ENCODE measurements at places on chromosomes 5 and 9.

GRCh38 chr9:98428454-98428853 is 173.0 kb upstream of the TBC1D2 start:
- no peak for DNase-seq

- no peak for DNase-seq
These were observed 4.5 kb downstream of the CEMIP2 start for GRCh38 chr9:71763832-71764231.

DNA sequence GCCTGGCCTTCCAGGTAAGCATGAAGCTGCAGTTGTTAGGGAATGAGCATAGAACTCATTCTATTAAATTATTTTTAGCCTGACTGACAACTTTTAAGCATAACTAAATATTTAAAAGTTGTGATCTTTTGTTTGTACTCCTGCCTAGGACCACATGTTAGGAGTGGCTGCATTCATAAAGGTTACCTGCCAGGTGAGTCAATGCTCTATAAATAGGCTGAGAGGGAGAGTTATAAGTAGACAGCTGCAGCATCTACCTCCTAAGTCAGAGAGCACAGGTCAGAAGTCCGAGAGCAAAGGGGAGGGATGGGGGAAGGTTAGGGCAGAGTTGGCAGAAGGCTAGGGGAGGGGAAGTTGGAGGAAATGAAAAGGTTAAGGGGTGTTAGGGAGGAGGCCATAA is 292.4 kb upstream of the TLE4 start:
- DNase-seq, result no peak

- DNase-seq, result no peak
These were observed 30.8 kb downstream of the ANKRD33B start for GRCh38 chr5:10594591-10595210.

DNA sequence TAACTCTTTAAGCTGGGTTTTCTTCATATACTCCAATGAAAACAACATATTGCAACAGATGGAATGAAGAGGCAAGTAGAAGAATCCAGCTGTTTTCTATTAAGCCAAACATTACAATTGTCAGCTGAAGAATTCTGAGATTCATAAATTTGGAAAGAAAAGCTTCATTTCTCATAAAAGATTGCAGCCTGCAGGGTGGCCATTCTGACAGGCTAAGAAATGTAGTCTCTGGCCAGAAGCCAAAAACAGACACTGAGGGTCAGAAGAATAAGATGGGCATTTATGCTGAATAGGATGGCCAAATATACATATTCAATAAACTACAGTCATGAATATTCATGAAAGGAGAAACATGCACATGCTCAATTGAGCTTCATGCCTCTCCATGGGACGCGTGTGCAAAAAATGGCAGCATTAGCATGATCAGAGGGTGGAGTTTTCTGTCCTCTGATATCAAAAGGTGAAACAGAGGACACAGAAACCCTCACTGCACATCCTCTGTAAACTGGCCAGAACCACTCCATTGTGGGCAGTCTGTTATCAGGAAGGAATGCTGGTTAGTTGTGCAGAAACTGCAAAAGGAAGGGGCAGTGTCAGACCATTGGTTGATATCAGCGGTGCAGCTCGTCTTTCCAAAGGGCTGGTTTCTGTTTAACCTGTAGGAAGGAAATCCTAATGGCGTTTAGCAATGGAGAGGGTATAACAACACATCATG is 50.2 kb downstream of the FXN start:
- no peak for DNase-seq

DNA sequence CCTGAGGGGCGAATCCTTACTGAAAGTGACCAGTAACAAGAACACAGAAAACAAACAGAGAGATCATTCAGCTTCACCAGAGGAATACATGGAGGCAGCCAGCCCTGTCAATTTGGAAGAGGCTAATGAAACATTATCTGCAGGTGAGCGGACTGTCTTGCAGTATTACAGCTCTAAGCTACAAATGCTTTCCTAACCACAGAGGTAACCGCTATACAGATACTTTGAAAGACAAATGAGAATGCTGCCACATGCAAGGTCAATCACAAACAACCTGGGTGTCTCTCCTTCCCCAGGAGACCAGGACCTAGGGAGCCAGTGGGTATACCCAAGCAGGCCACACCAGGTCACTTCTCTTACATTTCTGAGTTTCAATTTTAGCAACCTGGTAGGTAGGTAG is 30.2 kb downstream of the EFNA5 start:
- DNase-seq, result no peak

- DNase-seq, result no peak
These were observed 162.1 kb downstream of the SMC2 start for GRCh38 chr9:104256031-104256695.

- no peak for DNase-seq
These were observed 38.7 kb upstream of the HSD17B3 start for GRCh38 chr9:96340707-96341106.

DNA sequence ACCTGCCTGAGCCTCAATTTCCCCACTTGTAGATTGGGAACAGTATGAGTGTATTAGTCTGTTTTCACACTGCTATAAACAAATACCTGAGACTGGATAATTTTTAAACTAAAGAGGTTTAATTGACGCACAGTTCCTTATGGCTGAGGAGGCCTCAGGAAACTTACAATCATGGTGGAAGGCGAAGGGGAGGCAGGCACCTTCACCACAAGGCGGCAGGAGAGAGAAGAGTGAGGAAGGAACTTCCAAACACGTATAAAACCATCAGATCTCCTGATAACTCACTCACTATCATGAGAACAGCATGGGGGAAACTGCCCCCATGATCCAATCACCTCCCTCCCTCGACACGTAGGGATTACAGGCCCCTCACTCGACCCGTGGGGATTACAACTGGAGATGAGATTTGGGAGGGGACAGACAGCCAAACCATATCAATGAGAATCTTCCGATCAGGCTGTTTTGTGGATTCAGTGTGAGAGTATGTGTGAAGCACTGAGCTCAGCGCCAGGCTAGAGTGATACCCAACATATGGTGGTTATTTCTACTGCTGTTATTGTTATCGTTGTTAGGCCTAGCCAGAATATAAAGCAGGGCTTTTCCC is 14.6 kb upstream of the LMX1B start:
- DNase-seq, result no peak

GRCh38 chr5:41067714-41068568 is 3.2 kb downstream of the MROH2B start:
- DNase-seq, result no peak

DNA sequence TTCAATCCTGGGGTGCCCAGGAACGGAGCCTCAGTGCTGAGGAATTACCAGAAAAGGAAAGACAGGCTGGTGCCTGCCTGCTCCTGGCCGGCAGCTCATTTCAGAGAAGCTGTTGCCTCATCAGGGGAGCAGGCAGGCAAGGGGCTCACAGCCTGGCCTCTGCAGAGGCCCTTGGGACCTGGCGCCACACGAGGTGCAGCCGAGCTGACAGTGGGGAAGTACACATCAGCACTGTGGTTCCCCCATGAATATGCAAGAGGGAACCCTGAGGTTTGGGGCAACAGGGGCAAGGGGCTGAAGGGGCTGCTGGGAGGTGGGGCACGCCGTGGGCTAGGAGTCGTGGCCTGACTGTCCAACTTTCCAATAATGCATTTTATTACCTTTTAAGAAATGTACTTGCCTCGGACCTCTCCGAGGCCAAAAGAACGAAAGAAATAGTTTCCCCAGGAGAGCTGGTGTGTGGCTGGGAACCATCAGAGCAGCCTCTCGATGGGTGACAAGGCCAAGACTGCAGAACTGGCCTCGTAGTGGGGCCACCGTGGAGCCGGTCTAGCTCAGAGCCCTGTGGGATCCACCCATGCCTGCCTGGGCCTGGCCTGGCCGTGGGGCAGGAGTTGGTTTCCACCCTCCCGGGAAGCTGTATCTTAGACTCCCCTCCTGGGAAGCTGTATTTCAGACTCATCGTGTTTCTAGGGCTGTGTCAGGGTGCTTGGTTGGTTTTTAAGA is 198.6 kb downstream of the PAX5 start:
- DNase-seq, result no peak

DNA sequence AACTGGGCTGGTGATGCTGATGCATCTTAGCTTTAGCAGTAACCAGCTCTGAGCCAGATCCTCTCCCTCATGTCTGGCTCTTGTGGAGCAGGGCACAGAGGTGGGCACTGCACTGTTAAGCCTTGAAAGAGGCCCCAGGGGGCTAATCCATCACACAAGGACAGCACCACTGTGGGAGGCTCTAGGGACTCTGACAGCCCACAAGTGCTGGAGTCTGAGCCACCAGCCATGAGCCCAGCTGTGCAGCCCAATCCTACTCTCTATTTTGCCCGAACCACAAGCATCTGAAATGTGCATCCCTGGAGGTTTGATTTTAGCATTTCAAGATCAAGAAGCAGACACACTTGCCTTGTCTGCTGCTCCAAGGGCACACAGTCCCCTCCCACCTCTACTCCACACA is 407.1 kb upstream of the TRPC7 start:
- DNase-seq, result no peak

- no peak for DNase-seq
These were observed 5.1 kb downstream of the AMACR start for GRCh38 chr5:34002629-34003328.

- DNase-seq, result no peak
These were observed 202.0 kb upstream of the CDH6 start for GRCh38 chr5:30991462-30991861.

- no peak for DNase-seq
These were observed 192.5 kb upstream of the DAPK1 start for GRCh38 chr9:87305151-87305550.

DNA sequence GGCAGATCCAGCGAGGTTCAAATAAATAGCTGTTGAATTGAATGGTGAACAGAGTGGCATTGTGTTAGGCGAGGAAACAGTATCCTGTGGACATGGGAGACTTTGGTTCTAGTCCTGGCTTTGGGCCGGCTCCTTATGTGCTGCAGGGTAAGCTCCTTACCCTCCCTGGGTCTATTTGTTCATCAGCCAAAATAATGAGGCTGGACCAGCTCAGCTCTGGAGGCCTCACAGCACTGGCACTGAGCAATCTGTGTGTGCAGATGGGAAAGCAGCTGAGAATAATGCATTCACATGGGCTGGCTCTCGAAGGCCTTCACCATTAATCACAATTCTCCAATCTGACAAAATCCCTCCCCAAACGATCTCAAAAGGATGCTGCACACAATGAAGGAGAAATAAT is 81.9 kb downstream of the APBA1 start:
- DNase-seq, result no peak

DNA sequence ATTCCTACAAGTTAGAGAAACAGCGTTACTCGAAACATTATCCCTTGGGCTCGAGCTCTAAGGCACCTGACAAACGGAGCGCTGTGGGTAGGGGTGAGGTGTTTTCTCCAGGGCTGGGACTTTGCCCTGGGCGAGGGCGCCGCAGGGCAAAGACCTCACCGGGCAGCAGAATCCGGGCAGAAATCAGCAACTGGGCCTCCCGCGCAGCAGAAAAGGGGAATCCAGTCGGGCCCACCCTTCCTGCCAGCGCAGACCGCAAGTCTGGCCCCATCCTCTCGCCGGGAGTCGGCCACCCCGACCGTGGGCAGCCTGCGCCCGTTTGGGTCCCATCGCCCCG is 430 bp upstream of the MSH3 start:
- no peak for DNase-seq

GRCh38 chr5:16857635-16858034 is 78.5 kb downstream of the MYO10 start:
- no peak for DNase-seq

DNA sequence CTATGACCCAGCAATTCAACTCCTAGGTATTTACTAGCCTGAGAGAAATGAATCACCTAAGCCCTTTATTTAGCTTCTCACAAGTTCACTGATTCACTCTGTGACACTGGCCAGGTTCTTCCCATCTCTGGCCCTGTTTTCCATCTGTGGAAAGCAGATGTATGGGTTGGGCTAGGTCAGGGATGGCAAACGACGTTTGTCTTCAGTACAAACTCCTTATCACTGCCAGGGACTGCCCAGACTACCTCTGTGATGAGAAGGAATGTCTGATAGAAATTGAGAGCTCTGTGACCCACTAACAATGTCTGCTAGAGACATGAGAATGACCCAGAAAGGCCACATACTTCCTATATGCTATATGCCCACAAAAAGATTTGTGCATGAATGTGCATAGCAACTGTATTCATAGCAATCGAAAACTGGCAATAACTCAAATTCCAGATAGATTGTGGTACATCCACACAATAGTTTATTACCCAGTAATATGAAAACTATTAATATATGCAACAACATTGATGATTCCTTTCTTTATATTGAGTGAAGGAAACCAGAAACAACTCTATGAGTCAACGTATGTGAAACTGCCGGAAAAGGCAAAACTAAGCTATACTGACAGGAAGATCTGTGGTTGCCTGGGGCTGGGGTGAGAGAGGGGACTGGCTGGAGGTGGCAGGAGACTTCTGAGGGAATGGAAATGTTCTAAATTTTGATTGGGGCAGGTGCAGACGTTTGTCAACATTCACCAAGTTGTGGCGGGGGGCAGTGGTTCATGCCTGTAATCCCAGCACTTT is 32.0 kb upstream of the ADAM19 start:
- DNase-seq, result no peak

GRCh38 chr9:131180454-131180853 is 55.1 kb downstream of the NUP214 start:
- DNase-seq, result no peak

GRCh38 chr5:101393795-101394450 is 490.8 kb upstream of the ST8SIA4 start:
- no peak for DNase-seq

DNA sequence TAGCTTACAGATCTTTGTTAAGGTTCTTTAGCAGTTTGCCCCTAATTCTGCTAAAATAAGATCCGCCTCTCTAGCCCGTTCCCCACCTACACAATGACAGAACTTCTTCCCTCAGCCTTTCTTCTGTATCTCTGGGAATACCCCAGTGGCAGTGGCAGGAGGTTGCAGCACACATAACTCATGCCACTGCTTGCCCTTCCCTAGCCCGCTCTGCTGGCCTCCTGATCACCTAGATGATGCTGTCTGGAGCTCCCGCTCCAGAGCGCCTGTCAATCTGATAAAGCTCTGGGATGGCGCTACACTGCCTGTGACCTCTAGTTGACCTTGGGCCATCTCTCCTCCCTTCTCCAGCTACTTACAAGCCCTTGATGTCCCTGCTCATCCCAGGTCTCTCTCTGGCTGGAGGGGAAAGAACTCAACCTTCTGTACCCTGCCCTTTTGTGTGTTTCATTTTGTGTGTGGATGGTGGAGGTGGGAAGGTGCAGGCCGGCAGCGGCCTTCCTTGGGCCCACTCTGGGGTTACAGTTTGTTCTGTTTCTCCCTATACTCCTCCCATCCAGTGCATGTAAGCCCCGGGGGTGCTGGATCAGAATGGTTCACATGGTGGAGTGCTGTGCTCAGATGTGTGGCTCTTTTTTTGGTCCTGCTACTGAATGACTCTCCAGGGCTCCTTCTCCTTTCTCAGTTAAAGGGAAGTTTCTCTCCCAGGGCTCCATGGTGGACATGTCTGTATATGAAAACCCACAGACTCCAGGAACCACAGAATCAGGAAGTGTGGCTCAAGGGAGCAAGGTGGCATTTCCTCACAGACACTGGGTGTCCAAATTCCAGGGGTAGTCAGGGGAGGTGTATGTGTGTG is 29.1 kb downstream of the MTX3 start:
- DNase-seq, result no peak

DNA sequence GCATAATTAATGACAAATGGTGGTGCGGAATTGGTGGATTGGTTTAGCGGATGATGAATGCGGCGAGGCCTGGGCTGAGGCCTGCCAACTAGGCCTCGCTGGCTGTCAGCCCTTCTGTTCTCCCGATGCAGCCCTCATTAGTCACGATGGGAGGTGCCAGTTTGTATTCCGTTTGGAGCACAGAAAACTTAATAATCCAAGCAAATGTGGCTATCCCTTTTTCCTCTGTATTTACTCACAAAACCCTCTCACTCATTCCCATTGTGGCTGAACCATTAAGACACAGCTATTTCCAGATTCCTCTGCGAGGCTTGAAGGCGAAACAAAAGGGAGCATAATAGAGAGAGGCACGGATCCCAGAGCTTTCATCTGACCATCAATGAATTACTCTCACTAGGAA is 114.3 kb downstream of the MVB12B start:
- no peak for DNase-seq

Measured in kidney capillary endothelial cell (primary cell).